Stimulated activated CD4-positive, alpha-beta T cell treated with anti-CD3 and anti-CD28 coated beads, Interleukin-2, amount 100 ng/mL, for 4 hours (primary cell): ENCODE measurements at places on chromosomes 6 and 20.

DNA sequence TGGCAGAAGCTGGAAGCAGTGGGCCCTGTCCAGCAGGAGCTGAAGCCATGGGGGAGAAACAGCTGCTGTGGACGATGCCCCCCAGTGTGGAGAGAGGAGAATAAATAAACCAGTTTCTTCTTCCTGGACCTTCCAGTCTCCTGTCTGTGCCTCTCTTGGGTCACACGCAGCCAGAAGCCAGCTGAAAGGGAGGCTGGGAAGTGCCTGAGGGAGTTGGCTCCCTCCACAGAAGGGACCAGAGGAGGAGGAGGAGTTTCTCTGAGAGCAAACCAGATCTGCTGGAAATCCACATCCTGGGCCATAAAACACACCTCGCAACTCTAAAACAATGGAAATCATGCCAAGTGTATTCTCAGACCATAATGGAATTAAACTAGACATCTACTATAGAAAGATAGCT, 577.0 kb downstream of the CDH26 start:
- no peak for DNase-seq

DNA sequence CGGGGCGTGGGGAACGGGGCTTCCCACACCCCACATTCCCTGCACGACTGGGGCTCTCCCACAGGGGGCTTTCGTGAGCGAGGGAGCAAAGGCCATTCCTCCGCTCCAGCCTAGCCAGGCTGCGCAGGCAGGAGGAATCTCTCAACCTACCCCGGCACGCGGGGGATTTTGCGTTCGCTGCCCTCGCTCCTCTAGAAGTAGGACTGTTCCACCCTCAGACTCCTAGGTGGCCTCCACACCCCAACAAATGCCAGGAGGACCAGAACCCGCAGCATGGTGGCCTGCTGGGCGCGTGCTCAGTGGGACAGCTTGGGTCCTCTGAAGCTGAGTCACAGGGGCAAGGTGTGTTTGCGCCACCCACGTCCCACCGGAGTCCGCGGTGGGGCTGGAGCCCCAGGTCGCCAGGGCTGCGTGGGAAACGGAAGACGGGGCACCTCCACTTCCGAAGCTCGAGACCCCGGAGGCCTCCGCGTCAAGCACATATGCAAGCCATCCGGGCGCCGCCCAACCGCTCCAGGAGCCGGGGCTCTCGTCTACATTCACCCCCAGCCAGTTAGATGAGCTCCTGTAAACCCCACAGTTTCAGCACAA, 1938.5 kb upstream of the DEFB115 start:
- no peak for DNase-seq

DNA sequence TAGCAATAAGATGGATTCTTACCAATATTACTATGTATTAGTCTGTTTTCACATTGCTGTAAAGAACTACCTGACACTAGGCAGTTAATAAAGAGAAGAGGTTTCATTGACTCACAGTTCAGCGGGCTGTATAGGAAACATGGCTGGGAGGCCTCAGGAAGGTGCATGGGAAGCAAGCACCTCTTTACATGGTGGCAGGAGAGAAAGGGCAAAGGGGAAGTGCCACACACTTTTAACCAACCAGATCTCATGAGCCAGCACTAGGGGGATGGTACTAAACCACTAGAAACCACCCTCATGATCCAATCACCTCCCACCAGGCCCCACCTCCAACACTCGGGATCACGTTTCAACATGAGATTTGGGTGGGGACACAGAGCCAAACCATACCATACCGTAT, 40.7 kb upstream of the CCDC167 start:
- DNase-seq, result no peak

DNA sequence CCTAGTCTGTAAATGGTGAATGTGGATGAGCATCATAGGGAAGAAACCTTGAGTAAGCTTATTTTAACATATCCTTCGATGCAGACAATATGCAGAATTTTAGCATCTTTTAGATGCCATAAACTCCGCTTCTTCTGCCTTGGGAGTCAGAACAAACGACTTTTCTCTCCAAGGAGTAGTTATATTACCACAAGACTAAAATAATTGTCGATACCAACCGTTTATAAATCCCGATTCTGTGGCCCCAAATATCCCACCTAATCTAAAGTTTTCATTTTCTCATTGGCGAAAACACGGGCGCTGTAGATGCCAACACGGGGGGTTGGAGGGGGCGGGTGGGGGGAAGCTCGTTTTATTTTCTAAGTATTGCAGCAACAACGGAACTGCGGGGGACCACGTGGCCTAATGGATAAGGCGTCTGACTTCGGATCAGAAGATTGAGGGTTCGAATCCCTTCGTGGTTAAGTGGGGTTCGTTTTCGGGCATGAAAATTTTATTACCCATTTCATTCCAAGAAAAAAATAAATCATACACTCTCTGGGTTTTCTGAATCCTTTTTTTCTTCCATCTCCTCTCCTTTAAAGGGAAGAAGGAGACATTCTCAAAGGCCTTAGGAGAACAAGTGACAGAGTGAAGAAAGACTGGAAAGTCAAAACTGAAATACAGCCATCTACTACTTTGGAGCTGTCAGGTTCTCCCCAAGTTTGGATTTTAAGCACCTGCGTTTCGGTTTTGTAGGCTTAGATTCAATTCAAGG, 65.5 kb upstream of the BTN3A2 start:
- no peak for DNase-seq

DNA sequence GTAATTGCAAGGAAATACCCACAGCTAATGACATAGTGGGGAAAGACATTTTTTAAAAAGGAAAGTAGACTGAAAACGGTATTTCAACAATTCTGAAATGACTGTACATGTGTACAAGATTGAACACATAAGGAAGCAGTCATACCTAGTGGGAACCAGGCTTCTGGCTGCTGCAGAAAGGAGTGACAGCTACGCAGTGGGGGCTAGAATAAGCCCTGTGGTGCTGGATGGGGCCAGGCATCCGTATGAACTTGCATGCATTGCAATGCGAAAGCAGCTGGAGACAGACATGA, 54.9 kb upstream of the GPR31 start:
- no peak for DNase-seq

- no peak for DNase-seq
Measured at GRCh38 chr6:579339-579738, 77.6 kb downstream of the HUS1B start.

DNA sequence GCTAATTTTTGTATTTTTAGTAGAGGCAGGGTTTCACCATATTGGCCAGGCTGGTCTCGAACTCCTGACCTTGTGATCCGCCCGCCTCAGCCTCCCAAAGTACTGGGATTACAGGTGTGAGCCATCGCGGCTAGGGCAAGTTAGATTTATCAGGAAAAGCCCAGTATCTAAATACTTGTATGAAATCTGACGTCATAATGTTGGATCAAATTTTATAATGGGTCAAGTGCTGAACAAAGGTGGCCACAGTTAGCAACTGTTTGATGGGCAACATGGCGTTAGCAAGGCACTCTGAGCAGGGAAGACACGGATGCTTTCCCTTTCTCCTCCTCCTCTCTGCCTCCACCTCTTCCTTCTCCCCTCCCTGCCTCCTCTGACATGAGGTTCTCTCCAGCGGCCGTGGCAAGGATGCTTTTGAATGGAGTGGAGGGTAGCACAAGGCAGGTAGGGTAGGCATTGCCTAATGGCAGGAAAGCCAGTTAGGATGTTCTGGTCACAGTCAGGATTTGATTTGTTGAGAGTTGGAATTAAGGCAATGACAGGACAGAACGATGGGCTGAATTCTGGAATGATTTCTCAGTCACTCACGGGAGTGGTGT, 149.6 kb downstream of the BCAS1 start:
- no peak for DNase-seq

- DNase-seq, result no peak
Measured at GRCh38 chr6:117548797-117549301, 53.5 kb downstream of the GOPC start.

DNA sequence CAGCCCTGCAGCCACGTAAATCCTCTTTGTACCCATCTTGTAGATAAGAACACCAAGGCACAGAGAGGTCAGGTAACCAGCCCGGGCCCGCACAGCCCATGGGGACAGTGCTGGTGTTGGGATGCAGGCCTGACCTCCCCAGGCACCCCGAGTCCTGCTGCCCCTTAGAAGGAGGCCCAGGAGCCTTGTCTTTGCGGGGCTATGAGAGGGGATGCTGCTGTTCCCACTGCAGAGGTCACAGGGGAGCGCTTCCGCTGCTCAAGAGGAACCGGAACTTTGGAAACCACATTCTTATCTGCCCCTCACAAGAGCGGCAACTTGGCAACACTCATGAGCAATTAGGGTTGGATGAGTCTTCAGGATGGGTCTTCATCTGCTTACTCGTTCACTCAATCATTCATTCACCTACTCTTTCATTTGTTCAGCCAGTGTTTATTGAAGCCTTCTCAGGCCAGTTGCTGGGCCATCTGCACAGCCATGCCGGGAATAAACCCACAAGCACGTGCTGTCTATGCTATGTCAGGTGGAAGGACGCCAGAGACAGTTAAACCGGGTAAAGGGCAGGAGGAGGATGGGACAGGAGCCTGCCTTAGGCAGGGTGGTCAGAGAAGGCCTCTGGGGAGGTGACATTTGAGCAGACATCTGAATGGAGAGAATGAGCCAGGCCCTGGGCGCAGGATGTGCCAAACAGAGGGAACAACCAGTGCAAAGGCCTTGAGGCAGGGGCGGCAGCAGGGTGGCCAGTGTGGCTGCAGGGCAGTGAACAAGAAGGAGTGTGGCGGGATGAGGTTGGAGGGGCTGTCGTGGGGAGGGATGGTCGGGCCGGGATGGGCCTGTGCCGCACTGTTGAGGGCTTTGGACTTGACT, 60.8 kb downstream of the RBM38 start:
- no peak for DNase-seq

GRCh38 chr20:52076164-52076563, 115.4 kb downstream of the ZFP64 start:
- DNase-seq, result no peak

DNA sequence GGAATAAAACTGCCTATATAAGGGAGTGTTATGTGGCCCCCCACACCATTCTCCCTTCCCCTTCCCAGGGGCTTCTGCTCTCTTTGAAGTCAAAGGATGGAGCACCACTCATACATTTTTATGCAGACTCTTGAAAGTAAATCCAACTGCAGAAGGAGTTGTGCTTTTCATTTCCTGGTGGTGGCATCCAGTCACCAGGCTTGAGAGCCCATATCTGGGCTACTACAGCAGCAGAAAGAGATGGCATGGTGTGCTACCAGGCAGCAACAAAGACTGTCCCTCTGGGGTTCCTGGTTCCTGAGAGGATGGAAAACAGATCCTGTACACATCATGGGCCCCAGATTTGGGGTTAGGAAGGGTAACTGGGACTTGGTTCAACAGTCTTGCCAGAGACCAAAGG, 226.4 kb downstream of the CLIC5 start:
- no peak for DNase-seq

DNA sequence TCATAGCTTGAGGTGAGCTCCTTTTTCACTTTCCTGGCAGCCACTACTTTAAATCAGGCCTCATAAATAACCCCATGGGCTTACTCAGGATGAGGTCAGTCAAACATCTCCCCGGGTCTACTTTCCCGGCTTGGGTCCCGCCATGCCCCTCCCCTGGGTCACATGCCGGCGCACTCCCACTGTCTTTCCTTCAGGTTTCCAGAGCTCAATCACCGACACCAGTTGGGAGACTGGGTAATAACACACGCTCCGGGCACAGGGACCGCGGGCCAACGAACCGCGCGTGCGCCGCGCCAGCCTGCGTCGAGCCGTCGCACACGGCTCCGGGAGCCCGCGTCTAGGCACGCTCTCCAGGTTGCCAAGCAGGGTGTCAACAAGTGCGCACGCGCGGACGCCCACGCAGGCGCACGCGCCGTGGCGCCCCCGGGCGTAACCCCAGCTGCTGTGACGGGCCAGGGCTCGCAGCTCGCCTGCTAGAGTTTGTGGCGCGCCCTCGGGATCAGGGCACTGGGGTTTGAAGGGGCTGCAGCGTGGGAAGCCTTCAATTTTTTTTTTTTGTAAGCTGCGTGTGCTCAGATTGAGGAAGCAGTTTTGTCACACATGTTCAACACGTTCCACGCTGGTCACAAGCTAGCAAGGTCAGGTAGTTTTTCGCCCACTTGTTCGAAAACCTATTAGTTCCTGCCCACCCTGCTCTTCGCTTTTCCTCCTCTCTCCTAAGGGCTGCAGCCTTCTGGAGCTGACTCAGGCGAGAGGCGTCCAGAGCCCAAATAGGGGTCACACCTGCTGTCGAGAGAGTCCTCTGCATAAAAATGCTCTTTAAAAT, 31.8 kb downstream of the TFAP2B start:
- DNase-seq, result no peak

GRCh38 chr6:103122766-103123601, 1729.5 kb downstream of the GRIK2 start:
- DNase-seq, result no peak
